PC-9 (cell line): ENCODE measurements at places on chromosomes 1 and 21.

DNA sequence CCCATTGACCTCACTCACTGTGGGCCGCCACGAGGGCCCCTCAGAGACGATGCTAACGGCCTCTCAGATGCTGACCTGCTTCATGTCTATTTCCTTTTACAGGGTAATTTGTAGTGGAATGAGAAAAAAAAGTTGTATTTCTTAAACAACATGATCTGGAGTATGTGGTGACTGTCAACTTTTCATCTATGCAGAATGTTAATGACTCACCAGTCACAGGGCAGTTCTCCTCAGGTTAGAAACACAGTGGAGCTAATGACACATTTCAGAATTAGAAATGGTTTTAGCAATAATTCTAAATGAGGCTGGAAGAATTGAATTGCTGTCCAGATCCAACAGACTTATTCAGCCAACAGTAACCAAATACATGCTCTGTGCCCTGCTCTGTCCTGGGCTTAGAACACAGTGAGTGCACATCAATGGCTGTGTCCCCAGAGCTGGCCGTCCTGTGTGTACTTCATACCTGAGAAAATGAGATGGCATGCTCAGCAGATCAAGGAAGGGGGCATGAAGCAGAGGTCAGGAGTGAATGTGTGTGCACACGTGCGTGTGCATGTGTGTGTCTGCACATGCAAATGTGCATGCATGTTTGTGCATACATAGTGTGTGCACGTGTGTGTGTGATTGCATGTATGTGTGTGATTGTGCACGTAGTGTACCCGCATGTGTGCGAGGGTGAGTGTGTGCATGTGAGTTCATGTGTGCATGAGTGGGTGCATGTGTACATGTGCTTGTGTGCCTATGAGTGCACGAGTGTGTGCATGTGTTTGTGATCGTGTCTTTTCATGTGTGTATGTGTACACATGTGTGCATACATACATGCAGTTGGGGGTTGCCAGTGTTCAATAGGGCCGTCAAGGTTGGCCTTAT lies 145.3 kb downstream of the PCBP3 start:
- no peak for DNase-seq

DNA sequence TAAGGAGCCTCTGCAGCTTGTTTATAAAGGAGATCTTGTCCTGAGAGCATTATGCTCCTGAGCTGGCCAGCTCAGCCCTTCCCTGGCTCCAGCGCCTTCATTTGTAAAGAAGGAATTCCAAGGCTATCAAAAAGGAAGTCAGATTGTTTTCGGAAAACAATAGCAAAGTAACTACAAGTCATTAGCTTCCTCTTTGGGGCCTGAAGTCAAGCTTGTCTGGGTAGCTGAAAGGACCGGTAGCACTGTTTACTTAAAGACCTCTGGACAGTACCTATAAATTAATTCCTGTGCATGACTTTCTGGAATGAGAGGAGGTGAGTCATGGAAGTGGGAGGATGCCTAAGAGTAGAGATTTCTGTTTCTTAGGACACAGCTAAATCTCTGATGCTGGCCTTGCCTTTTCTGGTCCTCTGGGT lies 20.7 kb upstream of the GJA5 start:
- peak; percentile 41 for DNase-seq

GRCh38 chr1:104855550-104855949 lies 1105.9 kb downstream of the AMY1C start:
- DNase-seq: no peak

- DNase-seq: peak; percentile 83
These were observed 3.1 kb downstream of the PADI1 start for GRCh38 chr1:17207966-17208418.

GRCh38 chr1:41500378-41500777 lies 15.9 kb upstream of the EDN2 start:
- peak; percentile 95 for DNase-seq

DNA sequence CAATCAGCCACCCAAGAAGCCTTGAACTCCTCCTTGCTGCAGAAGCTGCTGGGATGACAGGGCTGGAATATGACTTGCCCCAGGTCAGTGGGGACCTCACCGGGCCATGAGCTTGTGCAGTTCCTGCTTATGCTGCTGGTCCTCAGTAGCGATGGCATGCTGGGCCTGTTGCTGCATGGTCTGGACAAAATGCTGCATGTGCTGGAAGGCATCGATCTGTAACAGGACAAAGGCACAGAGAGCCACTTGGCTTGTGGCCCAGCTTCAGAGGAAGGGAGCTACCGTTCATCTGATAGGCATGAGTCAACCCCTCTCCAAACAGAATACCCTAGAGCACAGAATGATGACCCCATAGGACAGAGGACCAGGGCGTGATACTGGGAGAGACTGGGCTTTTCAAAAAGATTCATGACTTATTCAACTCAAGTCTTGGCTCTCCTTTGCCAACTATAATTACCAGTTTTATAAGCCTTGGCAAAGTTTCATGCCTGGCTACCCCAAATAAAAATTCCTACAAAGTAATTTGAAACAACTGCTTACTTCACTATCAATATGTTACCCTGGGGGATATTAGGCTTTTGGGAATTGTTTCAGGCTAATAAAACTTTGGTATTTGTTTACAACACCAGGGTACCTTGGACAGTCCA lies 34.7 kb upstream of the EXOSC10 start:
- no peak for DNase-seq

DNA sequence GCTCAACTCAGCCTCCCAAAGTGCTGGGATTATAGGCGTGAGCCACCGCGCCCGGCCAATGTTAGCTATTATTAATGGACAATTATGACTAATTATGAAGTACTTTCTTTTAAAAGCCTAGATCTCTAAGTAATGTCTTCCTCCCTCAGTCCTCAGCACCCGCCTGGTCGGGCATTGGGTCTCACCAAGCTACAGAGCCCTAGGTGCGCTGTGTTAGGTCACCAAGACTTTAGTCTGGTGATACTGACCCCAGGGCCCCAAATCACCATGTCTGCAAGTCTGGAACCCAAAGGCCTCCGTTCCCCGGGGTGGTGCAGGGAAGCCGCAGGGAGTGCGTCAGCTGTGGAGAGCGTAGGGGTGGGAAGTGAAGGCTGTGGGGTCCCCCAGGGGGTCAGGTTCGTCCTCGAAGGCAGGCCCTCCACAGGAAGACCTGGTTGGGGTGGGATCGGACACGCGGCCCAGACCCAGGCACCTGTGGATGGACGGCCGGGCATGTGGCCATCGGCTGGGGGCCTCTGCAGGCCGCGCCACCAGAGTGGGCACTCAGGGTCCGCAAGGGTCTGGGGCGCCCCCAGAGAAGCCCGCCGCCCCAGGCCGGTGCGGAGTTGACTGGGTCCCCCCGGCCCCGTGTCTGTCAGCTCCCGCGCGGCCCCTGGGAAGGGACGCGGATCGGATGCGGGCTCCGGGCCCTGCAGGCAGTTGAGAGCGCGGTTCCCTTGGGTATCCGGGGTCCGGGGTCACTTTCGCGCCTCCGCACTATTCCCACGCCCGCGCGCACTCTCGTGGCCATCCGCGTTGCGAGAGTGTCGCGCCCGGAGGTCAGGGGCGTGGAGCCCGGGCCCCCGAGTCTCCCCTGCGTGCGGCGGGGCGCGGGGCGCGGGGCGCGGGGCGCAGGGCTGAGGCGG lies 710 bp upstream of the PDXK start:
- DNase-seq: no peak

DNA sequence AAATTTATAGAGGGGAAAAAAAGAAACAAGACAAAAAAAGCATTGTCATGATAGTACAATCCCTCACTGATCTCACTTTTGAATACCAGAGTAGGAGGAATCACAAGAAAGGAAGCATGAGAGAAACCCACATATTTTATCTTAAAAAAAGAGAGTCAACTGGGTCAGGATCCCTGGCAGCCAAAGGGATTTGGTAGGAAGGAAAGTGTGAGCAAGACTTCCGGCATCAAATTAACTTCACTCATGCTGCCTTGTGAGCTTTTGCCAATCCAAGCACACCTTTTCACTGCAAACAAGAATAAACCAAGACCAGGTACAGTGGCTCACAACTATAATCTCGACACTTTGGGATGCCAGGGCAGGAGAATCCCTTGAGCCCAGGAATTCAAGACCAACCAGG lies 53.1 kb downstream of the SLC9C2 start:
- no peak for DNase-seq

- DNase-seq: peak; percentile 84
These were observed 18.0 kb upstream of the ID3 start for GRCh38 chr1:23577056-23578004.

DNA sequence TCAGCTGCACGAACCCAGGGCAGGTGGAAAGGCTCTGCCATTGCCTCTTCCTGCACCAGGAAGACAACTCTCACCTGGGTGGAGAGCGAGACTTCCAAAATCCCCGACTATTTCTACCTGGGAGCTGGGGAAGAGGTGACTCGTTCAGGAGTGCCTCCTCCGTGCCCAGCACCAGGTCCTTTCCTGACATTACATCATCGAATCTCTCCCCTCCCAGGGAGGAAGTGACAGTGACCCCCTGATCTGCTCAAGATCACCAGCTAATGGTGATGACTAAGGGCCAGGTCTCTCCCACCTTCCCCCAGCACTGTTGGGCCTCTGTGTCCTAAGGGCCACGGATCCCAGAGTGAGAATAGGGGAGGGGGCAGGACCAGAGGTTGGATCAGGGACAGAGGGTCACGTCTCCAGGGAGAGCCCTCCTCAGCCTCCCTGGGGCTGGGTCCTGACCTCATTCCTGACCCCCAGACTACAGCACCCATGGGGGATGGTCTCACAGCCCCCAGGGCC lies 6.8 kb downstream of the MEGF6 start:
- no peak for DNase-seq

GRCh38 chr1:154433161-154433764 lies 28.1 kb downstream of the IL6R start:
- peak; percentile 83 for DNase-seq

DNA sequence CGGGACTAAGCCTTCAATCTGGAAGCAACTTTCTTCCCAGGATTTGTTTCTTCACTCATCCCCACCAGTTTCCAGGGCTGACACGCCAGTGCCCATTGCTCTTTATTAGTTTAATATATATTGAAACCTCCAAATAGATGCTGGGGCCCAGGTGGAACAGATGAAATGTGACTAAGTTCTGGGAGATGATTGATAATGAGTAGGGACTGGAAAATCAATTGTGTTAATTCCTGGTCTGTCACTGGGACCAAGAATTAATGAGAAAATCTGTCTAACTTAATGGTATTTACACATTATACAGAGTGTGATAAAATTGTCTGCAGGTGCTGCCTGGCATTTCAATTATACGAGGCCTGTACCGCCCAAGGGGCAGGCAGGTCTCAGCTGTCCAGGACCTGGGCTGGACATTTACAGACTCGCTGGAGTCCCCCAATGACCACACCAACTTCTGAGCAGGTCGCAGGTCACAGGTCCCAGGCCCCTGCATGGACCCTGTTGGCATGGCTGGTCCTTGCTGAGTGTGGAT lies 35.8 kb downstream of the UBIAD1 start:
- no peak for DNase-seq

DNA sequence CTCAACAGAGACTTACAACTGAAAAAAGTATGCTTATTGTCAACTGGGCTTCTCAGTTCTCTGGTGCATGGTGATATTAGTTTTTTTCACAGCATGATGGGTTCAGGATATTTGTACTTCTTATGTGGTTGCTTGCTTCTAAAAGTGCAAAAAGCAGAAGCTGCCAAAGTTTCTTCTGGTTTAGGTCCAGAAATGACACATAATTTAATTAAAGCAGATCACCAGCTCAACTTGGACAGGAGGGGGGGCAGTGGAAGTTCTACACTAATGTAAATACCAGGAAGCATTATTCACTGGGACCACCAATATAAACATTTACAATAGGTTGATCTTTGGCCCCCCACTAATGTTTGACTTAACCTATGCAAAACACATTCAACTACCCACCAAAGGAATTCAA lies 354.8 kb upstream of the BRINP3 start:
- no peak for DNase-seq

- DNase-seq: no peak
These were observed 594 bp downstream of the HDGF start for GRCh38 chr1:156750711-156751450.

DNA sequence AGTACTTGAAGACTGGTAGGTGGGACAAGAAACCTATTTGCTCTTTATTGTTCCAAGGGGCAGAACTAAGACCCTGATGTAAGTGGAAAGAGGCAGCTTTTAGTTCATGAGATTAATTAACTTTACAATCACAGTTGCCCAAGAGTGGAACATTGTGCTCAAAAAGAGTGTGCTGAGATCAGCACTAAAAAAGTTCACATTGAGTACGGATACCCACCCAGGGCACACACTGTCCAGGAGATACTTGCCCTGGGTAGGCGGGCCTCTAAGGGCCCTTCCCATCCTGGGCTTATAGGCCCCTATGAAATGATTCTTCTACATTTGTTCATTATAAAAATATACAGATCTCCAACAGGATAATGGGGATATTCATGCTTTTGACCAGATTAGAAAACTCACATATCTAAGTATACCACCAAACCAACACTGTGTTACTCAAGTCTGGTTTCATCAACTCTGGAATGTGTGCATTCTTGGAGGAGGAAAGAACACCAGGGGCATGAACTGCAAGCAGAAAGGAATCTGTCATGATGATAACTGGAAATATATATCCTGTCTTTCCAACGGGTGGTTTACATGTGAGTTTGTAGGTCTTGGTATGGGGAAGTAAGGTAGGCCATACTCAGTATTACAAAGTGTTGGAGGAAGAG lies 626.2 kb downstream of the SMYD3 start:
- DNase-seq: peak; percentile 36

- DNase-seq: no peak
These were observed 79.1 kb downstream of the RGS21 start for GRCh38 chr1:192395895-192396294.

DNA sequence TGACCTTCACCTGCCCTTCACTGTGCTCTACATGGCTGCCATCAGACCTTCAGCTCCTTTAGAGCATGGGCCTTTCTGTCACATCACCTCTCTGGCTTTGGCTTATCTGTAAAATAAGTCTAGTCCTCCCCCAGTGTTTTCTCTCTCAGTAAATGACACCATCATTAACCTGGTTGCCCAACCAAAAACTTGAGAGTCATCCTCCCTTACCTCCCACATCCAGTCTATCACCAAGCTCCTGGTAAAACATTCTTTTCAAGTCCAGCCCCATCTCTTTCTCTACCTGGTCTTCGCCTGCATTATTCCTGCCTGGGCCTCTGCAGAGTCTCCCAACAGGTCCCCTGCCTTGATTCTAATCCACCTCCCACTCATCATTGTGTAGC lies 13.1 kb downstream of the SLC26A9 start:
- no peak for DNase-seq

- no peak for DNase-seq
These were observed 315.5 kb upstream of the CAMK1G start for GRCh38 chr1:209267968-209268367.

GRCh38 chr21:39300587-39300986 lies 12.8 kb downstream of the BRWD1 start:
- DNase-seq: no peak

GRCh38 chr1:186984959-186985358 lies 156.2 kb downstream of the PLA2G4A start:
- no peak for DNase-seq

GRCh38 chr1:99643021-99643779 lies 2.7 kb upstream of the PALMD start:
- DNase-seq: no peak

GRCh38 chr1:14949836-14950713 lies 203.5 kb upstream of the TMEM51 start:
- DNase-seq: no peak

DNA sequence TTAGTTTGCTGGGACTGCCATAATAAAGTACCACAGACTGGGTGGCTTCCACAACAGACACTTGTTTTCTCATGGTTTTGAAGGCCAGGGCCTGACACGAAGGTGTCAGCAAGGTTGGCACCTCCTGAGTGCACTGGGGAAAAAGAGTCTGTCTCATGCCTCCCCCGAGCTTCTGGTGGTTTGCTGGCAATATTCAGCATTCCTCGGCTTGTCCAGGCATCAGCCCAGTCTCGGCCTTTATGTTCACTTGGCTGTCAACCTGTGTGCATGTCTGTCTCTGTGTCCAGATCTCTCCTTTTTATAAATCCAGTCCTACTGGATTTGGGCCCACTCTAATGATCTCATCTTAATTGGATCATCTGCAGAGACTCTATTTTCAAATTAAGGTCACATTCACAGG lies 72.6 kb downstream of the DOP1B start:
- DNase-seq: no peak
